ENCODE measurements at places on chromosomes 1 and 21.

DNA sequence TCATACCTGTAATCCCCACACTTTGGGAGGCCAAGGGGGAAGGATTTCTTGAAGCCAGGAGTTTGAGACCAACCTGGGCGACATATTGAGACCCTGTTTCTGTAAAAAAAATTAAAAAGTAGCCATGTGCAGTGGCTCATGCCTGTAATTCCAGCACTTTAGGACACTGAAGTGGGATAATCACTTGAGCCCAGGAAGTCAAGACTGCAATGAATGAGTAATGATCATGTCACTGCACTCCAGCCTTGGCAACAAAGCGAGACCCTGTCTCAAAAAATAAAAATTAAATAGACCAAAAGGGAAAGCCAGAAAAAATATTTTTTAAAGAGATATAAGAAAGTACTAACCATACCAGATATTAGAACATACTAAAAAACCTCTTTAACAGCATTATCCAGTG is 44.7 kb upstream of the LYPLAL1 start:
- DNase-seq: no peak

GRCh38 chr1:19337289-19337688 is 25.2 kb downstream of the SLC66A1 start:
- no peak for DNase-seq

DNA sequence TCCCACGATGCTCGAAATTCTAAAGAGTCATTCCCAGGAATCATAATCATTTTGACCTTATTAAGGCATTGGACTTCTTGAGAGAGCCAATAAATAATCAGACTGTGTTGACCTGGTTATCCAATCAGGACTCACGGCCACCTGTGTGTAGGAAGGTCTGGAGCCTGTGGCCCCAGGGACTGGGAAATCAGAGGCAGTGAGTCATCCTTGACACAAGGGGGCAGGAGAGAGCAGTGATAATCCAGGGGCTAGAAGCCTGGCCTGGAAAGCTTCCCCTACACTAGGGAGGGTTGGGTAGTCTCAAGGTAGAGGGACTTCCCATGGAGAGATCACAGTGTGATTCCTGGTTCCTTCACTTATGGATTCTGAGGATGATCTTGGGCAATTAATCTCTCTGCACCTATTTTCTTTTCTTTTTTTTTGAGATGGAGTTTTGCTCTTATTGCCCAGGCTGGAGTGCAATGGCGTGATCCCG is 4.7 kb downstream of the MR1 start:
- DNase-seq: peak; percentile 73

DNA sequence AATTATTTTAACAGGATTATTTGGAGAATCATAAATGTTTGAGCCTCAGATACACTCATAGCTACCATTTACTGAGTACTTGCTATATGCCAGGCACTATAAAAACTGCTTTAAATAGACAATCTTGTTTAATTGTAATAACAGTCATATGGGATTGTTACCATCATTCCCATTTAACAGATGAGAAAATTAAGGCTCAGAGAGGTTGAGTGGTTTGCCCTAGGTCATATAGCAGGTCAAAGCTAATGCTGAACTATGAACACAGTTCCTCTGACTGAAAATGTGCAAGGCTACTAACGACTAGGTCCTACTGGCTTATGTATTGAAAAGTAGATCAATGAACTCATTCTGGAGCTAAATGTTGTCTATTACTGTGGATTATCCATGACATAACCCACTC is 63.4 kb downstream of the DDR2 start:
- DNase-seq: no peak

DNA sequence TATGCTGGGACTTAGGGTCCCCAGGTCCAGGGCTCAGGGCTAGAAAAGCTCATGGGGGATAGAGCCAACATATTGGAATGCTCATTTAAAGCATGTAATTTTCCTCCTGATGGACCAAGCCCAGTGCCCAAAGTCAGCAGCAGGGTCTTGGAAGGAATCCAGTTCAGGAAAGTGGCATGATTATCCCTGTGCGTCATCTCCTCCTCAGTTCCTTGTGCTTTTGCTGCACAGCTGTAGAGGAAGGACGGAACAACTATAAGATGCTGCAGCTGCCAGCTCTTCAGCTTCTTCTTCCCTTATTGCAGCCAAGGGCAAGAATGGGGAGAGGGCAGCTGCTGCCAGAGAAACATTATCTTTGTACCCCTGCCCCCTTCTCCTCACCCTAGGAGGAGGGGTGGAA is 58.4 kb downstream of the OVGP1 start:
- DNase-seq: no peak

GRCh38 chr21:20662514-20662913 is 335.7 kb upstream of the NCAM2 start:
- no peak for DNase-seq

DNA sequence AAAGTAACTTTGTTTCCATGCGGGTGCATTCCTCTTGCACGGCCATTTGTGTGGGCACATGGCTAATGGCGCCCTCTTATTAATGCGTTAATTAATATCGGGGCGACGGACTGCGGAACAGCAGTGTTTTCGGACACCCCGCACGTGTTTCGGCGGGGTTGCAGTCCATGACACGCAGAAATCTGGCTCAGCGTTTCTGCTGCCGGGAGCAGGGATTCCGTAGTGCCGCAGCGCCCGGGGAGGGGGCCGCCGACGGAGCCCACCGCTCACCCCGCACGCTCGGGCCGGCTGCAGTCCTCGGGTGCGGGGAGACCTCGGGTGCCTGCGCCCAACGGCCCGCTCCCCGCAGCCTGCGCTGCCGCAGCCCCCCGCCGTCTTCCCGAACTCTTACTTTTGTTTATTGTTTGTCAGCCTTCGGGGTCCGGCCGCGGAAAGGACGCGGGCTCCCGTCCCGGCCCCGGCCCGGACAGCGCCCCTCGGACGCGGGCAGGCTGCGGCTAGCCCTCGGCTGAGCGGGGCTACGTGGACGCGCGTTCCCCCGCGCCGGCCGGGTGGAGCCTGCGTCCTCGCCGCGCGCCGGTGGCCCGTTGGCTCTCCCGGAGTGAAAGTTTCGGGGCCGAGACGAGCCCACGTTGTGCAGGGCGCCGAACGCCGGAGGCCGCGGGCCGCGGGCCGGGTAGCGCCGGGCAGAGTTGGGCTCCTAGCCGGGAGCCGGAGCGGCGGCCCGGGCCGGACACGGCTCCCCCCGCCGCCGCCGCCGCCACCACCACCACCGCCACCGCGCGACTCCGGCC is 849 bp downstream of the NFIA start:
- peak; percentile 31 for DNase-seq

DNA sequence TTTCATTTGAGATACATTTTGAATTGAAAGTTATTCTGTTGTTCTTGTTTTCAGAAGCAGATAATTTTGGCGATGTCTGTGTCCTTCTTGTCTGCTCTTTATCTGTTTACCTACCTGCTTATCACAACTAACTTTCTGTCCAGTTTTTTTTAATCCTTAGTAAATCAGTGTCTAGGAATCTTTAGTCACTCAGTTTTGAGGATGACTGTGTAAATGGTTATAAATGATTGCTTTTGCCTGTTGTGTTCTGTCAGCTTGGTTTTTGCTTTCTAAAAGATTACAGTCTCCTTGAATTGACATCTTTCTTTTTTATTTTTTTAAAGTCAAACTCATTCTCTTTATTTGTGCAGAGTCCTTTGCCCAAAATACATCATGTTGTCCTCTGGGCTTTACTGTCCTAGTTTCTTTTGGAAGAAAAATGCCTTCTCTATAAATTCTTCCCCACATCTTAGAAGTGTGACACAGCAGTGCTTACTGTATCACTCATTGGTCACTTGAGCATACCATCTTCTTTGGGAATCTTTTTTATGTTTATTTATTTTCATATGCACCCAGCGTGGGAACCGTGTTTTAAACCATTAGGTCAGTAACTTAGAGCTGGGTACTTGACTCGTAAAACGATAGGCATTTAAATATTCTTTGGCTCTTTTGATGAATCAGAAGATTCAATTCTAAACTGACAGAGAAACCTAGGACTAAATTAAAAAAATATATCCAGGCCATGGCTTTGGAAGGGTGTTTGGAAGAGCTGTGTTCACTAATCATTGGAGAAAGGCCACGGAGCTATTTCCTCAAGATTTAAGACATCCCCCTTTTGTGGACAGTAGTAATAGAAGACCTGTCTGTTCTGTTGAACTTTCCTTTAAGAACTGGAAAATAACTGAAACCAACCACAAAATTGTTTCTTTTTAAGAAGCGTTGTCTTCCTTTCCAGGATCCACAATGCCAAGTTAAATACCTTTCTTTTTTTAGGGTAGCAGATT is 20.9 kb downstream of the LAMC1 start:
- DNase-seq: no peak

DNA sequence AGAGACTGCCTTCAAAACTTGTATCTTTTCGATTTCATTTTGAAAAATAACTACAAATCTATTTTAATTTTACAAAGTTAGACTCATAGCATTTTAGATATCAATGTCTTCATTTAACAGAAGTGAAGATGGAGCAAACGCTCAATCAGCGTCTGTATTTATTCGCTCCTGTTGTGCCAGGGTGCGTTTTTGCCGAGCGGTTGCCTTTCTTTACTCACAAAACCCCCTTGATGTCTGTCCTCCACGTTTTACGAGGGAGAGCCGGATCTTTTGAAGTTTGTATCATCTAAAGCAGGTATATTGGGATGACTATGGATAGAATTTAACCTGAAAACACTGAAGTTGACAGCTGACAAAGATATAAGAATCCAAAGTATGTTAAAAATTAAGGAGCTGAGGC is 44.6 kb downstream of the MRPL39 start:
- DNase-seq: no peak

GRCh38 chr1:108595507-108595906 is 35.6 kb downstream of the EEIG2 start:
- DNase-seq: no peak

- DNase-seq: peak; percentile 3
These were observed 17.2 kb downstream of the DNAJC16 start for GRCh38 chr1:15543589-15544568.

GRCh38 chr1:11598461-11598860 is 55.8 kb downstream of the FBXO2 start:
- no peak for DNase-seq

- DNase-seq: peak; percentile 7
These were observed at the start of gene KRTAP10-1 for GRCh38 chr21:44539991-44540666. KRTAP10-1 (minus strand) TSS chr21:44540195; CDS start chr21:44540150, 45 bp downstream.

- no peak for DNase-seq
These were observed 50.2 kb downstream of the LRRC8D start for GRCh38 chr1:89870998-89871397.

GRCh38 chr1:246695136-246695535 is 29.1 kb upstream of the SCCPDH start:
- DNase-seq: no peak

DNA sequence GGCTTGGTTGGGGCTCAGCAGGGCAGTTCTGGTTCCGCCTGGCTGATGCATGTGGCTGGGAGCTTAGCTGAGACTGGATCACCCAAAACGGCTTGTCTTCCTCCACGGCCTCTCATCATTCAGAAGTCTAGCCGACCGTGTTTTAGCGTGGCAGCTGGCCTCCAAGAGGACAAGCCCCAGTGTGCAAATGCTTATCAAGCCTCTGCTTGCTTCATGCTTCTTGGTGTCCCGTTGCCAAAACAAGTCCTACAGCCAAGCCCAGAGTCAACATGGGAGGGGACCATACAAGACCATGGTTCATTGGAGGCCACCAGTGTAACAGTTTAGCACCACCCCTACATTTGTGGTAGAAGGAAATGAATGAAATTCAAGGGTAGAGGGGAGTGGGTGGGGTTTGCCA is 10.5 kb upstream of the KDF1 start:
- no peak for DNase-seq

GRCh38 chr21:45040157-45040711 is 34.1 kb upstream of the ADARB1 start:
- no peak for DNase-seq

GRCh38 chr1:39360731-39361130 is 130.7 kb upstream of the BMP8A start:
- DNase-seq: no peak

DNA sequence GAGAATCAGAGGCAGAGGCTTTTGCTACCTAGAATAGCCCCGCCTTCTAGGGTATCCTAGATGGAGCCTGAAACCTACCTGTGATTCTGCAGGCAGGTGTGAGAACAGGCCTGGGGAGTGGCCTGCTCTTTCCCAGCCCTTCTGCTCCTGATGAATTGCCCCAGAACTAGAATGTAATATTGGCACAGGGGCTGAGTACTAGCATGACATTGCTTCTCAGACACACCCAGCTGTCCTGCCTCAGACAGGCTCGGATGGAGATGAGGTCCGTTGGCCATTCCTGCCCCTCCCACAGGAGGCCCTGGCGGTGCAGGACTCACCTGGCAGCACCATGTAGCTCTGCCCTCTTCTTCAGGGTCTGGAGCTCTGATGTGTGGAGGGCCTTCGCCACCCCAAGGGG is 237.6 kb downstream of the GRIK3 start:
- DNase-seq: no peak

DNA sequence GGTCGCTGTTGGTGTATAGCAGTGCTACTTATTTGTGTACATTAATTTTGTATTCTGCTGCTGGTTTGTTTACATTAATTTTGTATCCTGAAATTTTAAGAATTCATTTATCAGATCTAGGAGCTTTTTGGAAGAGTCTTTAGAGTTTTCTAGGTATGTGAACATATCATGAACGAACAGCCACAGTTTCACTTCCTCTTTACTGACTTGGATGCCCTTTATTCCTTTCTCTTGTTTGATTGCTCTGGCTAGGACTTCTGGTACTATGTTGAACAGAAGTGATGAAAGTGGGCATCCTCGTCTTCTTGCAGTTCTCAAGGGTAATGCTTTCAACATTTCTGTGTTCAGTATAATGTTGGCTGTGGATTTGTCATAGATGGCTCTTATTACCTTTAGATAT is 1757.9 kb downstream of the BRINP3 start:
- no peak for DNase-seq

DNA sequence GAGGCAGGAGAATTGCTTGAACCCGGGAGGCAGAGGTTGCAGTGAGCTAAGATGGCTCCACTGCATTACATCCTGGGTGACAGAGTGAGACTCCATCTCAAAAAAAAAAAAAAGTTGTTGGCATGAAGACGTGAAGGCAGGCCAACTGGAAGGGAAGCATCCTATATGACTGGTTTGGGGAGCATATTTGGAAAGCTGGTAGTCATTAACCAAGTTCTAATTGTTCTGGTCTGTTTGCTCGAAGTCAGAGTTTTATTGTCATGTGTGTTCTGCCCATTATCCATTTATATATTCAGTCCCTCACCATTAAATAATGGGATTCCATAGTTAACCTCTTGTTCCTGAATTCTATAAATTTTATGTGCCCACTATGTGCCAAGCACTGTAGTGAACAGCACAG is 3.3 kb upstream of the GLRX2 start:
- no peak for DNase-seq

DNA sequence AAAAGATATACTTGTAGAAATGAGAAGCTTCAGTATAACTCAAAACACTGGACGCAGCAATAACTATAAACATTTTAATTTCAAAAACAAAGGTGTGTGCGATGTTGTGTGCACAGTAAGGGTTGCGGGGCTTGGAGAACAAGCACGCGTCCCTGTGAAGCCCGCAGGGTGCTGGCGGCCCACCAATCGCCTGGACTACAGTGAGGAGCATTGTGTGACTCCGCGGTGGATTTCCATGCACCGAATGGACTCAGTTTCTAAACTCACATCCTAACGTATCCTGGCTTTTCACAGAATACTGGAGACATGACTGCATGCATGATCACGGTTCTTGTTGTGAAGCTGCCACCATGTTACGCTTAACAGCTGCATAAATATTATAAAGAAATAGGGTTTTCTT is 33.0 kb downstream of the NTPCR start:
- no peak for DNase-seq

- DNase-seq: no peak
These were observed 16.8 kb upstream of the SH3GLB1 start for GRCh38 chr1:86687595-86687994.

GRCh38 chr1:167627615-167627864 is 2.5 kb upstream of the RCSD1 start:
- peak; percentile 47 for DNase-seq

All from stimulated activated CD8-positive, alpha-beta memory T cell treated with anti-CD3 and anti-CD28 coated beads, Interleukin-4, amount 100 ng/mL, for 48 hours (primary cell).